ENCODE measurements at places on chromosomes 11 and 22. TPM values are rescaled to one million over a fixed set of nuclear protein-coding genes. Genes with fewer than 3 reads are reported as not detected.
A peak's percentile ranks its signal among the peaks of the same experiment; 100 is the strongest.

The PNPLA5 gene
- total RNA-seq = not detected

- no peak for DNase-seq
Observed at GRCh38 chr11:20368438-20368837, 4.9 kb downstream of the HTATIP2 start.

The DDX10 gene
- 20.5 TPM for total RNA-seq

The PLAAT5 gene
- 2.3 TPM for total RNA-seq

The A4GALT gene
- 24.1 TPM for total RNA-seq

The ZNF214 gene
- total RNA-seq = 3.7 TPM

GRCh38 chr11:119027561-119028345 is 2.9 kb downstream of the SLC37A4 start:
- DNase-seq = no peak

- peak; percentile 54 for DNase-seq
Observed at GRCh38 chr22:21972293-21972779, 10.3 kb downstream of the TOP3B start.

The FAM83F gene
- total RNA-seq = 6.3 TPM
